ENCODE measurements at places on chromosomes 2 and 18.

- DNase-seq = no peak
- H3K36me3 ChIP-seq = no peaks in the 10 kb centered on the region
- no peaks in the 10 kb centered on the region for H3K27me3 ChIP-seq
- H3K4me1 ChIP-seq = no peaks in the 10 kb centered on the region
- H3K4me3 ChIP-seq = no peak overlapping the region
- no peak overlapping the region for H3K27ac ChIP-seq
These were observed 303.9 kb upstream of the DLGAP1 start for GRCh38 chr18:4758980-4759379.

- H3K27me3 ChIP-seq = no peaks in the 10 kb centered on the region
- H3K36me3 ChIP-seq = no peaks in the 10 kb centered on the region
- DNase-seq = no peak
- H3K4me1 ChIP-seq = no peaks in the 10 kb centered on the region
- H3K4me3 ChIP-seq = no peak overlapping the region
- H3K27ac ChIP-seq = no peak overlapping the region
These were observed 53.1 kb upstream of the ZEB2 start for GRCh38 chr2:144572977-144573376.

DNA sequence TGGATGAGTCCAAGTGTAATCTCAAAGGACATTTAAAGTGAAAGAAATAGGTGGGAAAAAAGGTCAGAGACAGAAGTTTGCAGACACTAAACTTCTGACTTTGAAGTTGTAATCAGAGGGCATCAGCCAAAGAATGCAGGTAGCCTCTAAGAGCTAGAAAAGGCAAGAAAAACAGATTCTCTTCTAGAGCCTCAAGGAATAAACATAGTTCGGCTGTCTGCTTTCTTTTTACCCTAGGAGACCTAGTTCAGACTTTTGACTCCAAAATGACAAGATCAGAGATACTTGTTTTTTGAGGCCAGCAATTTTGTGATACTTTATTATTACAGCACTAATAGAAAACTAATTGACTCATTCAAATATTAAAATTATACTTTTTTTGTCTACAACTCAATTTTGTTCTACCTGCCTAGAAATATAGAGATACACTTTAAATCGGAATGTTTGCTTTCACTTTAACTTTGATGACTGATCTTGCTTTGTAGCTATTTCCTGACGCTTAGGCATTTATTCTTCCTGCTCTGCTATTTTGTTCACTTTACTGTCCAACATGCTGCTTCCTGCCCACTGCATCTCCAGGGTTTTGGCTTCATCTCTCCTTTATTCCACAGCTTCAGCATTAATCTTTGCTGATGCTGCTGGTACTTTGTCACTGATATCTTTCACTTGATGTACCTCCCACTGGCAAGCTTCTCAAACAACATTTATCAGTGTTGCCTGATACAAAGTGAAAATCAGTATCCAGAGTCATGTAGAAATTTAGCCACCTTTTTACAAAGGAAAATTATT is 272.5 kb downstream of the DSEL start:
- no peak overlapping the region for H3K27ac ChIP-seq
- DNase-seq = no peak
- H3K4me1 ChIP-seq = no peaks in the 10 kb centered on the region
- peak overlapping the region; percentile 17 for H3K4me3 ChIP-seq

DNA sequence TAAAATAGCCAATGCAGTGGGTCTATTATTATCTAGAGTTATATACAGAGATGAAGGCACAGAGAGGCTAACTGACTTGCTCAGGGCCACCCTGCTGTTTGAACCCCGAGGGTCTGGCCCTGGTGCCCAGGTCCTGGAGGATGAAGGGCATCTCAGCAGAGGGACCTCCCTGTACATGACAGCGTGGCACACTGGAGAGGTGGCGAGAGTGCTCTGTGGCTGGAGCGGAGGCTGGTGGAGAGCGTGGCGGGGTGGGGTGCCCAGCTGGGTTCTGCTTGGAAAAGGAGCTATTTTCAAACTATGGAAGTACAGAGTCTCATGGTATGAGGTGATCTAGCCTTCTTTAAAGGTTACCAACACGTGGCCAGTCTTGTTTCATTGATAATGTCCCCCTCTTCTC is 35.8 kb downstream of the GREB1 start:
- H3K4me1 ChIP-seq = no peaks in the 10 kb centered on the region
- H3K36me3 ChIP-seq = no peaks in the 10 kb centered on the region
- H3K27ac ChIP-seq = no peak overlapping the region
- DNase-seq = peak; percentile 36
- H3K27me3 ChIP-seq = no peaks in the 10 kb centered on the region

DNA sequence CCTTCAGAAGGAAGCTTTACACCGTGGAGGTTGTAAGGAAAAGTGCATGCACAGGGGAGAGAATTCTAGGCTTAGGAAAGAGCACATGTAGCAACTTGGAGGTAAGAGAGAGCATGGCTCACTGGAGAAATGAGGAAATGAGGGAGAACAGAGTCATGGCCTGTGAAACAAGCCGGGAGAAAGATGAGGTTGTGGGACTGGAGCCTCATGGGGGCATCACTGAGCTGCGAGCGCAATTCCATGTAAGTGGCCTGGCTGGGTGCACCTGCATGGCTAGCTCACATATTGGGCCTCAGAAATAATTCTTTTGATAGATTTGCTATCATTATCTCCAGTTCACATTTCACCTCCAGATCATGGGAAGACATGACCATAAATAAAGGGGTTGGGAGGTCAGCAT is 785.5 kb upstream of the RAB6C start:
- no peaks in the 10 kb centered on the region for H3K27me3 ChIP-seq
- no peak overlapping the region for H3K4me3 ChIP-seq
- no peaks in the 10 kb centered on the region for H3K36me3 ChIP-seq
- no peaks in the 10 kb centered on the region for H3K4me1 ChIP-seq
- no peak for DNase-seq
- H3K27ac ChIP-seq = no peak overlapping the region

Measured in lower lobe of right lung (tissue), 2 donors.